ENCODE measurements at places on chromosomes 13 and 19.

GRCh38 chr13:46388308-46388707 lies 1.3 kb upstream of the RUBCNL start:
- no peak for DNase-seq

GRCh38 chr13:43405457-43405856 lies 381.3 kb downstream of the ENOX1 start:
- no peak for DNase-seq

GRCh38 chr19:46521241-46521868 lies 25.7 kb upstream of the PNMA8B start:
- DNase-seq = no peak

GRCh38 chr13:47433461-47434005 lies 536.7 kb upstream of the HTR2A start:
- no peak for DNase-seq

DNA sequence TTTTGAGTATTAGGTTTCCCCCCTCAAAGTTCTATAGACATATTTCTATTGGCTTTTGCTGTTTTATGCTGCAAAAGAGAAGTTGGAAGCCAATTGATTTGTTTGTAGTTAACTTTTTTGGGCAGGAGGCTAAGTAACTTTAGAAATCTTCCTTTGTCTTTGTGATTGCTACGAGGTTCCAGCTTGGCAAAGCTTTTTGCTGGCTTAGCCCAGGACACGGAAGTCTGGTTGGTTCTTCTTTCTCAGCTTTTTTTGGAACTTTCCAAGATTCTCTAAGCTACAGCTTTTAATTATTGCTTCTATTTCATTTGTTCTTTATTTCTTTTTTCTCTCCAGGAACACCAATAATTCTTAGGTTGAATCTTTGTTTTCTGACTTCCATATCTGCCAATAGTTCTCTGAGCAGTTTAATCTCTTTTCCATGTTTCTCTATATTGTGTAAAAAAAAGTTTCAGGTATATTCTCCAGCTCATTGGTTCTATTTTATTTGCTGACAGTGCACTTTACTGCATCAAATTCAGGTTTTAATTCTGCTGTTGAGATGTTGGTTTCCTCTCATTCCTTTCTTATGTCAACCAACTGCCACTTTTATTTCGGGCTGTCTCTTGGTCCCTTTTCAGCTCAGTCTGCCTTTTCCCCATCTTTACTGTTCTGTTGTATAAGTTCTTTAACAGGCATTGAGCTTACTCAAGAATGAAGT lies 27.8 kb downstream of the MBNL2 start:
- no peak for DNase-seq

GRCh38 chr13:41188584-41188983 lies 5.8 kb downstream of the KBTBD7 start:
- no peak for DNase-seq

DNA sequence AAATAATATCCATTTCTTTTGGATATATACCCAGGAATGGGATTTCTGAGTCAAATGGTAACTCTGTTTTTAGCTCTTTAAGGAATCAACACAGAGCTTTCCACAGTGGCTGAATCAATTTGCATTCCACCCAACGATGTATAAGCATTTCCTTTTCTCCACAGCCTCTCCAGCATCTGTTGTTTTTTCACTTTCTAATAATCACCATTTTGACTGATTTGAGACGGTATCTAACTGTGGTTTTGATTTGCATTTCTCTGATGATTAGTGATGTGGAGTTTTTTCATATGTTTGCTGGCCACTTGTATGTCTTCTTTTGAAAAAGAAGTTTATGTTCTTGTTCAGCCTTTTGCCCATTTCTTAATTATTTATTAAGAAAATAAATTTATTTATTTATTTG lies 352.2 kb upstream of the OBI1 start:
- DNase-seq = no peak

GRCh38 chr13:32850316-32851052 lies 165.7 kb upstream of the KL start:
- DNase-seq = no peak

DNA sequence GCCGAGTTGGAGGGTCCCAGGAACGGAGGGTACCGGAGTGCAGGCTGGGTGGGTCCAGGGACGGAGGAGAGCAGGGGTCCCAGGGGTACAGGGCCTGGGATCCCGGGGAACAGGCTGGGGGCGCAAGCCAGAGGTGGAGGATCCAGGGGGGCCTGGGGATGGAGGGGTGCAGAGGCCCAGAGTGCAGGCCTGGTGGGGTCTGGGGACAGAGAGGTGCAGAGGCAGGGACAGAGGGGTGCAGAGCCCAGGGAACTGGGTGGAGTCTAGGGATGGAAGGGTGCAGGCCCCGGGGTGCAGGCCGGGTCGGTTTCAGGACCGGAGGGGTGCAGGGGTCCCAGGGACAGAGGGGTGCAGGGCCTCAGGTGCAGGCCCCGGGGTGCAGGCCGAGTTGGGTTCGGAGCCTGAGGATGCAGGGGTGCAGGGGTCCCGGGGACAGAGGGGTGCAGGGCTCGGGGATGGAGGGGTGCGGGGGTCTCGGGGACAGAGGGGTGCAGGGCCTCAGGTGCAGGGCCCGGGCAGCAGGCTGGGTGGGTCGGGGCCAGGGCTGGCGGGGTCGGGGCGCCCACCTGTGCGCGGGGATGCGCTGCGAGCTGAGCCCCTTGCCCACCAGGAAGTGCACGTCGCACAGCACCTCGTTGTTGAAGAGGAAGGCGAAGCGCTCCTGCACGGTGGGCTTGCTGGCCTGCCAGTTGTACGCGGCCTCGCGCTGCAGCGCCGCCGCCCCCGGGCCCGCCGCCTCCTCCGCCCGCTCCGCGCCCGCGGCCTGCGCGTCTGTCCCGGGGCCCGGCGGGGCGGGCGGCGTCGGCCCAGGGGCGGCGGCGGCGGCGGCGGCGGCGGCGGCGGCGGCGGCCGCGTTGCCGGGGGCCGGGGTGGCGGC lies 545 bp downstream of the BTBD2 start:
- no peak for DNase-seq

DNA sequence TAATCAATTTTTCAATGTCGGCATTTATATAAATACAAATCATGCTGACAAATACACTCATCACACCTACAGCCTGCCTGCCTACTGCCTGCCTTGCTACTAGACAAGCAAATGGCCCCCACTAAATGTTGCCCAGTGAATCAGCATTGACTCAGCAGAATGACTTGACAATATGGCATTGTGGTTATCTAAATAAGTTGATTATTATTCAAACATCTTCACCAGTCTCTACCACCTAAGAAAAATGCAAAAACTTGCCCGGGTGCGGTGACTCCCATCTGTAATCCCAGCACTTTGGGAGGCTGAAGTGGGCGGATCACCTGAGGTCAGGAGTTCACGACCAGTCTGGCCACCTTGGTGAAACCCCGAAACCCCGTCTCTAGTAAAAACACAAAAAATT lies 296.1 kb downstream of the PCDH9 start:
- DNase-seq = no peak

GRCh38 chr13:52359534-52359933 lies 46.4 kb downstream of the THSD1 start:
- no peak for DNase-seq

DNA sequence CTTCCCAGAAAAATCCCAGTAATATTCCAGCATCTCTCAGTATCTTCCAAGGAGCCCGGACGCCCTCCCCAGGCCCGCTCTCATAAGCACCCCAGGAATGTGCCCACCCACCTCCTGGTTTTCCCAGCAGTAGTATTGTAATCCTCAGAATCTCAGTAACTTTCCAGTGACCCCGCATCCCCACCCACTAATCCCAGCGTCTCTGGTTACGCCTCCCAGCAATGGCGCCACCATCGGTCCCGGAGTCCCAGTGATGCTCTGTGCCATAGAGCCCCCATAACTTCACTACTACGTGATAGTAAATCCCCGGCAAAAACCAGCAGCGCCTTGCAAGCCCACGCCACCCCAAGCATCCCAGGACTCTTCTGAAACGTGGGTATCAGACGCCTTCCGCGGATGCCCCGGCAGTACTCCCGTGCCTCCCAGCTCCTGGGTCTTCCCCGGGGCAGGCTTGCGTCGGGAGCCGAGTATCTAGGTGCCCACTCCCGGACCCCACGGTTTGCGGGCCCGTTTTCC lies 928 bp upstream of the PNPLA6 start:
- no peak for DNase-seq
